NCI-H524 treated with DMSO at 0.1 percent for 48 hours (cell line): ENCODE measurements at places on chromosomes 3 and 15.

DNA sequence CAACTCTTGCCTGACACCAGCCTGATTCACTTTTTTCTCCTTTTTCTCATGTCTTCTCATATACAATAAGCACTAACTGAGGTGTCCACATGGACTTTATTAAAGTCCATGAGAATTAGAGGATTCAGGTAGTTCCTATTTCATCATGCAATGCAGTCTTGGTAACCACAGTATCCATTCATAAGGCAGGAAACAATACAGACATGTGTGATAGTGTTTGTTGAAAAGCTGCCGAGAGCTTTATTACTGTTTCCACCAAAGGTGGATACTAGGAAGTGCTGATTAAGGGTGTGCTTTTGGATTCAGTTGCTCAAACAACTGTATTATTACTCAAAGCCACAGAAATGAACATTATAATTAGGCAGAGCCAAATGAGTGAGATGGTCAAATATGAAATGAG, 5.3 kb downstream of the CASR start:
- DNase-seq, result no peak

DNA sequence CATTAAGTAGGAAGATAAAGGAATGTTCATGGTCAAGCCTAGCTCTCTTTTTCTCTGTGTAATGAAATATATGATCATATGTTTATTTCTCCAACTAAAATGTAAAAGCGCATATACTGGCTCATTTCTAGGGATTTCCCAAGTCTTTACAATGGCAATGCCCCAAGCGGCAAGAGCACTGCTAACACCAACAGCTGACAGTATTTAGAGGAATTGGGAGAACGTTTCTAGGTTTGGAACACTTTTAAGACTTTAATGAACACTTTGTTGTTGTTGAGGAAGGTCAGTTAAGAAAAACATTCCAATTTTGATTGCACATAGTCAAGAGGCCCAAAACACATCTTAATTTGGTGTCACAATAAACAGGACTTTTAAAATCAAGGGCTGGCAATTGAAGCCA, 132.7 kb downstream of the ATP8B4 start:
- DNase-seq, result no peak

GRCh38 chr3:64815195-64815631, 127.4 kb upstream of the ADAMTS9 start:
- no peak for DNase-seq

GRCh38 chr3:16828815-16829214, 55.9 kb upstream of the PLCL2 start:
- DNase-seq, result no peak

- no peak for DNase-seq
Measured at GRCh38 chr3:13849018-13849417, 30.9 kb downstream of the WNT7A start.

DNA sequence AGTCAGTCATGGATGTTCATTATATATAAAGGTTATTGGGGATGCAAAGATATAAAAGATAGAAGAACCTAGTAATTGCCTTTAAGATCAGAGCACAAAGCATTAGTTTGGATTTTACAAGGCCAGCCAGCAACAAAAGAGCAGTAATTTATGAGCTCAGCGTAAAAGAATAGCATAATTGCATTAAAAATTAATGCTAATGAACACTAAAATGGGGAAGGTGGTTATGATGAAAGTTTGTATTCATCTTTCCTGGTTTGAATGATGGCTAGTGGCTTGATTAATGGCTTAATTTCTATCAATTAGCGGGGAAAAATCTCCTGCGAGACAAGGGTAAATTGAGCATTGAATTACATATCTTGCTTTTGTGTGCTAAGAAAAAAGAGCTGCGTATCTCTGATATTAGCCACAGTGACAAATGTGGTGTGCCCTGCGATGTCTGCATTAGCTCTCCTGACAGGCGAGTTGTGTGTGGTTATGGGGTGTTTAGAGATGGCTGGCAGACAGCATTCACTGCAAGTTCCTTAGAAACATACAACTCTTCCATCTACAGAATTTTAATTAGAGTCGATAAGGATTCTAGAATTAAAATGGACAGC, 42.8 kb upstream of the MLF1 start:
- DNase-seq, result no peak

DNA sequence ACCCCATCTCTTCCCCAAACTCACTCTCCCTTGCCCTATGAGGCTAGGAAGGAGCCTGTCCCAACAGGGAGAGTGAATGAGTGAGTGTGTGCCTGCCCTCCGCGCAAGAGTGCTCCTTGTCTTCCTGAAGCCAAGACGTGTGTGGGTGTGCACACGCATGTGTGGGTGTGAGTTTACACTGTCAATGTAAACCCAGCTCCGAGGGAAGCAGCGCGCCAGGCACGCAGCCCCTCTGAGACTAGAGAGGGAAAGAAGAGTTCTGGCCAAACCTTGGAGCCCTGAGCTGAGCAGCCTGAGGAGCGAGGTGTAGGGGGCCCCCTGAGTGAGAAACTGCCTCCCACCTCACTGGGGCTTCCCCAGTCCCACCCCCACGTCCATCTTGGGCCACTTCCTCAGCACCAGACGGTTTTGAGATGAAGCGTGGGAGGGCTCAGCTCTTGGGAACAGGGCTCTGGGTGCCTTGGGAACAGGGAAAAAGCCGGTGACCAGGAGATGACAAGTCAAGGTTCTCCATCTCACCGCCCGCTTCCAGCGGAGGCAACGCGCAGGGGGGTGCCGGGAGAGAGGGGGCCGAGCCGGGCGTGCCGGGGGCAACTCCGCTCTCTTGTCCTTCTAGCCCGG, 5.1 kb downstream of the MECOM start:
- no peak for DNase-seq

GRCh38 chr3:12630292-12630691, 33.6 kb downstream of the RAF1 start:
- no peak for DNase-seq

DNA sequence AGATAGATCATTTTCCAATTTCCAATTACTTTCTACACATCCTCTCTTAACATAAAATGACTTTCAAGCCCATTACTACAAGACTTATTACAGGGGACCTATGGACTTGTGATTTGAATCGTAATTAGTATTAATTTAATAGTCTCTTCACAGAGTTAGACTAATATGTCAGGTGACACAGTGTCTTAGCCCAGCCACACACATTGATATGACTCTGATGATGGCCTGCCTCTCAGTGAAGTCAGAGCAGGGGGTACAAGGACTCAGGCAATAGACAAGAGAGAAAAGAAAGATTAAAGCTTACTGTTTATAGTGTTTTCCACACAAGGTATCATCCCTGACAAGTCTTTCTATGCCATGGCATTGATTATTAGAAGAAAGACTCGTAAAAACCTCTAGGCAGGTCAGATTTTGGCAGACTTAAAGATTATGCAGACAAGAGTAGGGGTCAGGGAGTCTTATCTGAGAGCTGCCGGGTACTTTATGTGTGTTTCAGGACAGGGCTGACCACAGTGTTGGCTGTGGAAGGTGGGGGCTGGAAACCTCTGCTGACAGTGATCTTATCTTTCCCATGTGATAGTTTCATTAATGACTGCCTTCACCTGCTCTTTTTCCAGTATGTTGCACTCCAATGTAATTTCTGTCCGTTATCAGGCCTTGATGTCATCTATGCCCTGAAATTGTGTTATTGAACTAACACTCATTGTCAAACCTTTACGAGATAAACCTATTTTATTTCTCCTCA, 50.1 kb downstream of the B3GALNT1 start:
- DNase-seq, result no peak

GRCh38 chr15:27743638-27744037, 355.5 kb downstream of the OCA2 start:
- no peak for DNase-seq

DNA sequence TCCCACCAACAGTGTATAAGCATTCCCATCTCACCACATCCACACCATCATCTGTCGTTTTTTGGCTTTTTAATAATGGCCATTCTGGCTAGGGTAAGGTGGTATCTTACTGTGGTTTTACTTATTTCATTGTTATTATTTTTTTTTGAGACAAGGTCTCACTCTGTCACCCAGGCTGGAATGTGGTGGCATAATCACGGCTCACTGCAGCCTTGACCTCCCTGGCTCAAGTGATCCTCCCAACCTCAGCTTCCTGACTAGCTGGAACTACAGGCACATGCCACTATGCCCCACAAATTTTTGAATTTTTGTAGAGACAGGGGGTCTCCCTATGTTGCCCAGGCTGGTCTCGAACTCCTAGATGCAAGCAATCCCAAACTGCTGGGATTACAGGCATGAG, 11.0 kb upstream of the CSRNP1 start:
- DNase-seq, result no peak

DNA sequence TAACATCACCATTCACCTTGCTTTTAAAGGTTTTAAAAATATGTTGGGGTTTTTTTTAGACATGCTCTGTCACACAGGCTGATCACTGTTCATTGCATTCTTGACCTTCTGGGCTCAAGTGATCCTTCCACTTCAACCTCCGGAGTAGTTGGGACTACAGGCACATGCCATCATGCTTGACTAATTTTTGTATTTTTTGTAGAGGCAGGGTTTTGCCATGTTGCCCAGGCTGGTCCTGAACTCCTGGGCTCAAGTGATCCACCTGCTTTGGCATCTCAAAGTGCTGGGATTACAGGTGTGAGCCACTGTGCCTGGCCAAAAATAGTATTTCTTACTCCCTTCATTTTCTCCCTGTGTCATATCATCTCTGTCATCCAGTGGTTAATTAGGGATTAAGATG, 101.4 kb downstream of the PIK3R4 start:
- DNase-seq, result no peak

DNA sequence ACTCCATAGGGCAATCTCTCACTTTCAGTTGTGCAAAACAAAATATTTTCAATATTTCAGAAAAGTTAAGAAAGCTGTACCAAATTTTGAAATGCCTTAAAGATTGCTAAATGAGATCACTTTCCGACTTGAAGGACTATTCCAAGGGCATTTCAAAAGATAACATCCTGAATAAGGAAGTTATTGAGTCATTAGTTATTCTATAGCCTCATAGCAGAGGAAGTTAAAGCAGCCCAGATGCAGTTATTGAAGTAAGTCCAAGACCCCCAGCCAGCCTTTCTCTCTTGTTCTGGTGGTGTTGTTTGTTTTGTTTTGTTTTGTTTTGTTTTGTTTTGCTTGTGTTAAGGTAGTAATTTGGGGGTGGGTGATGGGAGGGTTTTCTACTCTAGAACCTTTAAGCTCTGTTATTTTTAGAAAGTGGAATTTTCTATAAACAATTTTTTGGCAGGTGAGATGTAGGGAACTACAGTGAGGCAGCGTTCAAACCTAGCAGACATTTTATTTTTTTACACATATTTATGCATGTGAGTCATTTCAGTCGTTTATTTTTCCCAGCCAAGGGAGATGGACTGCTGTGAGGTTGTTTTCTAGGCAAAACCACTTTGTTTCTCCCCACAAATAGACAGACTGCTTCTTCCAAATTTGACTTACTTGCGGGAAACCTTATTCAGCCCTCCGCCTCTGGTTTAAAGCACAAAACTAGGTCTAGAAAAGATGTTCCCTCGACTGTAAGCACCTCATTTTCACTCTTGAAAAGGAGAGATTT, 216.3 kb upstream of the ARPP21 start:
- no peak for DNase-seq

DNA sequence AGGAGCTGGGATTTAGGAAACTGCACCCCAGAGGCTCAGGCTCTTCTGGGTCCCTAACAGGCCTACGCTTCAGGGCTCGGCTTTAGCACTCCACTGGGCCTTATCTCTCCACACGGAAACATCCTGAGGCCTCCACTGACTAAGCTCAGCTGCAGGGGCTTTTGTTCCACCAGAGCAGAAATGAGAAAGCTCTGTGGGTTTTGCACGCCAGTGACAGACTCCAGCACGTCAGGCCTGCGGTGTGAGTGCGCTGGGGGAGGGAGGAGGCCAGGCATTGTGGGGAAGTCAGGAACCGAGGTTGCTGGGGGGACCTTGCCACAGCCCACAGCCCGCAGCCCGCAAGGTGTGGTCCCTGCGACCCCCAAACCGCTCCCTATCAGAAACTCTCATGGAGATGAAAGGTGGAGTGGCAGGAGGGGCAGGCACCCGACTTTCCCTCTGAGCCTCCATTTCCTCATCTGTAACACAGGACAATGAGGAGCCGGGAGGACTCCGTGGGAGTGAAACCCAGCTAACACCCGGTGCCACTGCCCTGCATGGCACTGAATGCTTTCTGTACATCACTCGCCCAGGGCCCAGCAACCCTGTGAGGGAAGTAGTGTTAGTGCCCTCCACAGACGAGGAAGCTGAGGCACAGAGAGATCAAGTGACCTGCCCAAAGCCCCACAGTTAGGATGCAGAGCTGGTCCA, 106.5 kb downstream of the TPRA1 start:
- DNase-seq, result no peak
